Effector CD4-positive, alpha-beta T cell (primary cell): ENCODE measurements at places on chromosomes 1 and 21.

DNA sequence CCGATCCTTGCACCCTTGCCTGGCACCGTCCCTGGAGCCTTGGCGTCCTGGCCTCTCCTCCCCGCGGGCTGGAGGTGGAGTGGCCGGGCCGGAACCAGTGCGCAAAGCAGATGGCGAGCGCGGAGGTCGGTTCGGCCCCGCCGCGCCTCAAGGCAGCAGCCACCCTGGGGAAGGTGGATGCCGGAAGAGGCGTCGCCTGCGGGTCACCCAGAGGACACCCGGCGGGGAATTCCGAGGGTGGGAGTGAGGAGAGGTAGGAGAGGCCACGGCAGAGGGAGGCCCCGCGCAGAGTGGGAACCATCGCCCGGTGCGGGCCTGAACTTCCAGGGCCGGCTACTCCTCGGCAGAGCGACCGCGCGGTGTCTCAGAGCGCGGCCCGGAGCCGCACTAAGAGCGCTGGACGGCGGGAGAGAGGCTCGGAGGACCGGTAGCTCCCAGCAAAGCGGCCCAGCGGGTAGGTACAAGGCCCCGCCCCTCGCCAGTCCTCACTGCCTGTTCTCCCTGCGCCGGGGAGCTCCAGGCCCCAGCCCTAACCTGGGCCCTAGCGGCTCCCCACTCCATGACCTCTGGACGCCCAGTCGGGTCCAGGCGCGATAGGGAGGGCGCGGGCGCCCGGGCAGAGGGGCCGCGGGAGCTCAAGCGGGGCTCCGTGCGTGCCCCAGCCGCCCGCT lies at the start of gene RNF207:
RNF207 (plus strand) TSS at position 271 of the 671 bp plus-strand sequence. CDS start 417 bp downstream, outside the sequence.
- DNase-seq: peak; percentile 46

DNA sequence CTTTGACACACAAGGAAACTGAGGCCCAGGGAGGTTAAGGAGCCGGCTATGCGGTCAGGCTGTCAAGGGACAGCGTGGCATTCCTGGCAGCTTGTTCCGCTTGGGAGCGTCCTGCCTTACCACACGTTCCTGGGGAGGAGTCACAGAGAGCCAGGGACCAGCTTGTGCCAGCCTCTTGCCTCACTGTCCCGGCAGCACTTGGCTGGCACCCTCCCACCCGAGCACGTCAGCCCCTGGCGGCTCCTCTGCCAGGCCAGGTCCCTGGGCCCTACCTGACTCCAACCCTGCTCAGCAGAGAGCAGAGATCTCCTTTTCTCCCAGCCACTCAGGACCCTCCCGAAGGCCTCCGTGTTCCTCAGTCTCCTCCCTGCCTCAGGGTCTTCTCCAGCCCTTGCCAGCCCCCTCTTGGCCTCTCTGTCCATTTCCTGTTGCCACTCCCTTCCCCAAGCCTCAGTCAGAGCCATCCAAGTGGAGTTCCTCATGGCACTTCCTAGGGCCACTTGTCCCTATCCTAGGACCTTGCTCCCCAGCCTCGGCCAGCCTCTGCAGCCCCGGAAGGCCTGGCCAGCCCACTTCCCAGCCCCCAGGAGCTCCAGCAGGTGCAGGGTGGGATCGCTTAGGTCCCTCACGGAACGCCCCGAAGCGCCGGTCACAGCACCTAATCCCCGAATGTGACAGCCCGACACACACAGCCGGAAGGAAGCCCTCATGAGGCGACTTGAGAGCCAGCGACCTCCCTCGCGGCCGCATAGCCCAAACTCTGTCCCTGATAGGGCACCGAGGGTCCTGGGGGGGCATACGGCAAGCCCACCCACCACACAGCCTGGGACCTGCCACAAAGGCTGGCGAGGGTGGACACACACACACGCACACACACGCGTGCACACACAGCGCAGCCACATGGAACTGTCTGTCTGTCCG lies 130.3 kb downstream of the CASZ1 start:
- DNase-seq: no peak

DNA sequence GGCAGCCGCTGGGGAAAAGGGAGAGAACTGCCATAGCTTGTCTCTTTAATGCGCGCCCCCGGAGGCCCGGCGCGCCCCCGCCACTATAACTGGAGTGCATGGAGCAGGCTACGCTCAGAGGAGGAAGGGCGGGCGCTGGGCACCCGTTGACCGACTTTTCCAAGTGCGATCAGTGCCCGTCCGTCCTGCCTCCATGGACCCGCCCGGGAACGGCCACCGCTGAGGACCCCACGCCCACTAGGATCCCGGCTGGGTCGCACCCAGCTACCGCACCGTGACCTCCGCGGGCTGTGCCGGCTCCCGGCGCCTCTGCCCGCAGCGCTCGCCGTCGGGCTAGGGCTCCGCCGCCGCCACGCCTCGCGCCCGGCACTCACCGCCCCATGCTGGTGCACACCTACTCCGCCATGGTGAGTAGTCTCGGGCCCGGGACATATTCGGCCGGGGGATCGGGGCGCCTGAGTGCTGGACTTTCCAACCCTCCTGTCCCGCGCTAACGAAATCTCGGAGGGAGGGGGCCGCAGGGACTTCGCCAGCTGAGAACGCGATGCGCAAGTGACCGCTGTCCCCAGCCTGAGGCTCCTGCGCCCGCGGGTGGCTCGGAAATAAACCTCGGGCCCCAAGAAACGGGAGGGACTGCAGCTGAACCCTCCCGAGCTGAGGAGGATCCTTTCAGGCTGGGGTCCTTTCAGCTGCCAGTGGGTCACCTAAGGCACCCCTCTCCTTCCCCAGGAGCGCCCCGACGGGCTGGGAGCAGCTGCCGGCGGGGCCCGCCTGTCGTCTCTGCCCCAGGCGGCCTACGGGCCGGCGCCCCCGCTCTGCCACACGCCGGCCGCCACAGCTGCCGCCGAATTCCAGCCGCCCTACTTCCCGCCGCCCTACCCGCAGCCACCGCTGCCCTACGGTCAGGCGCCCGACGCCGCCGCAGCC lies at the start of gene TFAP2E:
TFAP2E (plus strand) TSS at position 117 of the 927 bp plus-strand sequence; CDS start at position 381, 264 bp downstream.
- no peak for DNase-seq

DNA sequence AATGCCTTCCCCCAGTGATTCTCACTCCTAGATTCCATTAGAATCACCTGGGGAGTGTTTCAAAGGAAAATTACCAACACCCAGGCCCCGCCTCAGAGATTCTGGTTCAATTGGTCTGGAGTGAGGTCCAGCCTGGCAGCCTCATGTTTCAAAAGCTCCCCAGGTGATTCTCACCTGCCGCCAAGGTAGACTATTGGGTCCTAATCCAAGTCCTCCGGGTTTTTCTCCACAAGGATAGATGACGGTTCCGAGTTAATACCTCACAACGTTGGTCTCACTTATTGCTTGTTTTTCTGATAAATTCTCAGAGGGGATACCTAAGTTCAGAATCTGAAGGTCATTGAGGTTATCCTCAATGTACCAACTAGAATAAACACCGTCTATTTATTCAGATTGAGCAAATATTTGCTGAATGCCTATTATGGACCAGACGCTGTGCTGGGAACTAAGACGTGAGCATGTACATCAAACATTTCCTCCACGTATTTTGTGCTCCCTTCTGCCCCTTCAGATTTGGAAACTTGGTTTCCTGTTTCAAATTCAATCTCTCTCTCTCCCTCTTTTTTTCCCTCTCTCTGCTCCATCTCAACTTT lies 97.5 kb downstream of the SEC16B start:
- no peak for DNase-seq

DNA sequence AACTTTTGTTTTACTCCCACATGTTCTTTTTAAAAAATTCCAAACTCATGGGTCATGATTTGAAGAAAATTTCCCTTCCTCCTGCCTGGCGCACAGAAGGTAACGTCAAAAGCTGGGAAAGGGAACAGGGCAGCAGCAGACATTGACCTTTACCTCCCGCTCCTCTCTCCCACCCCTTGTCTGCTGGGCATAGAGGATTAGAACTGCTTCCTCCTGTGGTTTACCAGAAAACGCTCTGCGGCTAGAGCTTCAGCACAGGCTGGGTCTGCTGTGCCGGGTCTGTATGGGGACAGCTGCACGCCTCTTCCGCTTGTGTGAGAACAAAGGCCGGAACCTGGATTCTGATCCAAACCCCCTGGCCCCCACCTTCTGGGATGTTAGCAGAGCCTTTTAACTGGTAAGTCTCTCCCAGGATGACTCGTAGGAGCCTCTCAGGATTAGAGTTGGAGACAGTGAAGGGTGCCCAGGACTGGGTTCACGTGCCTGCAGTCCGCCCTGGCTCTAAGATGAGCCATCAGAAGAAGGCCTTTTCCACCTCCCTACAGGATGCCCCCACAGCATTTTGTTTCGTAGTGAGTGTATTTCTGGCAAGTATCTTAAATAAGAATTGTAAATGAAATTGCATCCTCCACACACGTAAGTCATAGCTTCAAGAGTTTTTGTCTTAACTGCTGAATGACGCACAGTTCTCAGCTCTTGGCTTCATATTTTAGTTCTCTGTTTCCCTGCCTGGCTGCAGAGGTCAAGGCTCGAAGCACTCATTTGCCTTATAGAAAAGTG lies 5.2 kb downstream of the H6PD start:
- no peak for DNase-seq
